ENCODE measurements at places on chromosomes 6 and 20. TPM values are rescaled to one million over a fixed set of nuclear protein-coding genes. Genes with fewer than 3 reads are reported as not detected.

The TM9SF4 gene
- 58.1 TPM for total RNA-seq

The USP49 gene
- 8.2 TPM for total RNA-seq

The LAMA2 gene
- total RNA-seq, result 0.36 TPM

The SLC52A3 gene
- total RNA-seq, result not detected

The ECT2L gene
- not detected for total RNA-seq

The TRDN gene
- not detected for total RNA-seq

The IL20RA gene
- not detected for total RNA-seq

The LPIN3 gene
- total RNA-seq, result not detected

GRCh38 chr6:131917763-131918649, 33.2 kb downstream of the CCN2 start:
- DNase-seq, result no peak

GRCh38 chr6:85537055-85537494, 56.6 kb downstream of the SNX14 start:
- DNase-seq, result no peak

- no peak for DNase-seq
Measured at GRCh38 chr6:55667341-55667740, 88.3 kb upstream of the HMGCLL1 start.

- no peak for DNase-seq
Measured at GRCh38 chr6:39416026-39416425, 93.5 kb upstream of the KCNK16 start.

- no peak for DNase-seq
Measured at GRCh38 chr6:136111831-136112230, 138.3 kb downstream of the MTFR2 start.

DNA sequence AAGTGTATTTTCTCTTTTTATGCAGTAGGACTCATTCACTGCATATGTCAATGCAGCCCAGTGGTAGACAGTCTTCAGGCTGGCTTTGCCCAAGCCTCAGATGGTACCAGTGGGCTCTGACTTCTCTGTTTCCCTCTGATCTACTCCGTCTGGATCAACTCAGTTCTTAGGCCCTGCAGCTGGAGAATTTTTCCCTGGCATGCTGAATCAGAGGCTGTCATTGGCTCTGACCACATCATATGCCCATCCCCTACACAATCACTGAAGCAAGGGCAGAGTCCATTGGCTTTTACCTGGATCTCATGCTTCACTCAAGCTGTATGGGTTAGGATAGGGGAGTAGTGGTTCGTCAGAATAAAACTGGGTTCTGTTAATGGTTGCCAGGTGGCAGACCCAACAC, 57.8 kb downstream of the KIZ start:
- no peak for DNase-seq

DNA sequence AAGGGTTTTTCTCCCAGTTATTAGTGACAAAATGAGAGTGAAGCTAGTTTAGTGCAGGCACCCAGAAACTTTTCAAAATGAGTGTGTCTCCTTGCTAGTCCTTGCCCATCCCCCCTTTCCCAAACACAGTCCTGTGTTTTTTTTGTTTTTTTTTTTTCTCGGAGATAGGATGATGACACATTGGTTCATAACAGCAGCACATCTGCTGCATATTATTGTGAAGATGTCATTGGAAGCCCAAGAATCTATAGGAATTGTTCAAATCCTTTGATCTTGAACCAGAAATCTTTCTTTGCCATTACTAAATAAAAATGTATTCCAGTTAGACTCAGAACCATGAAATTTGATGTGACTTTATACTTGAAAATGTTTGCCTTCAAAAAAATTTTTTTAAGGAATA, 162.4 kb downstream of the FRK start:
- no peak for DNase-seq

DNA sequence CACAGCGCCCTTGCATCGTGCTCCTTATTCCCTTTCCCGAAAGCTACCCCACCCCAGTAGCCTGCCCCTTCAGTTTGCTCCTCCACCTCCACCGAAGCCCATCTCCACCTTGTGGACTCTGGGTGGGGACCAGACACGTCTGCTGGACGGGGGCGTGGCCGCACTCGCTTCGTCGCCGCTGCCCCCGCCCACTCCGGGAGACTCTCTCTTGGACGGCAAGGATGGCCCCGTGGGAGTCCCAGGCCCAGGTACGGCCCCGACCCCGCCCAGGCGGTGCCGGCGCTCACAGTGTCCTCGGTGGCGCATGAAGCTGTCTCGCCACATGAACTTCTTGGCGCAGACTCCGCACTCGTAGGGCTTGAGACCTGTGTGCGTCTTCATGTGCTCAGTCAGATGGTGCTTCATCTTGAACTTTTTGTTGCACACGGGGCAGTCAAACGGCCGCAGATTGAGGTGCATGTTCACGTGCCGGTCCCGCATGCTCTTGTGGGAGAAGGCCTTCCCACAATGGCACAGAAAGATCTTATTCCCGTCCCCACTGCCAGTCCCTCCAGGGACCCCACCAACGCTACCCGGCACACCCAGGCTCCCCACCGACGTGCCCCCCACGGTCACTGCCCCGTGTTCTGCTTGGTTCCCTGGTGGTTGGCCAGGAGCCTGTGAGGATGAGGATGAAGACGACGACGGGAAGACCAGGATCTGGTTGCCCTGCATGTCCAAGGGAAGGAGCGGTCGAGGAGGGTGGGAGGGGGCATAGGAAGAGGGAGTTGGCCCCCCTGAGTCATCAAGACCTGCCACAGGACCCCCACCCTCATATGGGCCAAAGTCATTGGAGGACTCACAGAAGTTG, 1.3 kb upstream of the TAPBP start:
- DNase-seq, result peak; percentile 66

DNA sequence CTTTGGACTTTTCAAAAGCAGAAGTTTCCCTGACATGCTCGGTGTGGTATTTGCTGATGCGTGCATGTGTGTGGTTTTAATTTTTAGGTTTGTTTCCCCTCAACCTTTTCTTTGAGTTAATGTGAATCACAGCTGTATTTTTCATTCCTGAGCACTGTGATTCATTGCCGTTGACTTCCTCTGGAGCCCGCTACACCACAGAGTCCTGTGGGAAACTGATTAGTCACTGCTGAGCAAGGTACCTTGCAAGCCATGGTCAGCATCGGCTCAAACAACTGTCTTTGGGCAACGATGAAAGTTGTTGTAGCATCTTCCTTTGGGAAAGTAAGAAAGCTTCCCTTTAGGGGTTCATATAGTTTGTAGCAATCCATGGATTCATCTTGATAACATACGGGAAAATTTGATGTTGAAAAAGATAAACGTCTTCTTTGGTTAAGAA, 57.5 kb downstream of the RIN2 start:
- DNase-seq, result no peak

GRCh38 chr6:12875051-12875450, 158.5 kb downstream of the PHACTR1 start:
- DNase-seq, result no peak

- DNase-seq, result no peak
Measured at GRCh38 chr6:2630359-2630758, 120.4 kb downstream of the MYLK4 start.

DNA sequence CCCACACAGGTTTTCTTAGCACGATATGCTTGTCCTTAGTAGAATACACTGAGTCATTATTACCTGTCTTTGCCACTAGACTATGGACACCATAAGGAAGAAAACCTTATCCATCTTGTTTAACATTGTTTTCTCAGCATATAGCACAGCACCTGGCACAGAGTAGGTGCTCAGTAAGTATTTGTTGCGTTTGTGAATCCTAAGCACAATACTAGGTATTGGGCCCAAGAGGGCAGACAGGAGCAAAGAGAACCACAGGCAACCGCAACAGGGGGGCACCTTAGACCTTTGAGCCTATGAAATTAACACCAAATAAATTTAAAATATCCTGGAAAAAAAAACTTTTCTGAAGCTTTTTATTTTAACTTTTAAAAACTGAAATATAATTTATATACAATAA, 3.7 kb upstream of the NCOA6 start:
- no peak for DNase-seq

GRCh38 chr6:118810420-118811027, 83.4 kb upstream of the ASF1A start:
- peak; percentile 68 for DNase-seq

- no peak for DNase-seq
Measured at GRCh38 chr6:41707565-41708200, 27.7 kb downstream of the TFEB start.

GRCh38 chr20:36017048-36017951, 48.9 kb downstream of the CNBD2 start:
- no peak for DNase-seq

- DNase-seq, result no peak
Measured at GRCh38 chr6:17450397-17450796, 57.0 kb downstream of the CAP2 start.

DNA sequence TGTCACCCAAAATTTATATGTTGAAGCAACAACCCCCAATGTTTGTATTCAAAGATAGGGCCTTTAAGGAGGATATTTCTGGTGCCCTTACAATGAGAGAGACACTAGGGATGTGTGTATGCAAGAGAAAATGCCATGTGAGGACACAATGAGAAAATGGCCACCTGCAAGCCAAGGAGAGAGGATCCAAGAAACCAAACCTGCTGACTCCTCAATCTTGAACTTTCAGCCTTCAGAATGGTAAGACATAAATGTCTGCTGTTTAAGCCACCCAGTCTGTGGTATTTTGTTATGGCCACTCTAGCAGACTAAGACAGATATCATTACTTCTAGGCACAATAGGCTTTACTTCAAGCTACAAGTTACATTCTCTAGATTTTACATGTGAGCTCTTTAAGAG, 1145.1 kb upstream of the MAP3K7 start:
- DNase-seq, result no peak

DNA sequence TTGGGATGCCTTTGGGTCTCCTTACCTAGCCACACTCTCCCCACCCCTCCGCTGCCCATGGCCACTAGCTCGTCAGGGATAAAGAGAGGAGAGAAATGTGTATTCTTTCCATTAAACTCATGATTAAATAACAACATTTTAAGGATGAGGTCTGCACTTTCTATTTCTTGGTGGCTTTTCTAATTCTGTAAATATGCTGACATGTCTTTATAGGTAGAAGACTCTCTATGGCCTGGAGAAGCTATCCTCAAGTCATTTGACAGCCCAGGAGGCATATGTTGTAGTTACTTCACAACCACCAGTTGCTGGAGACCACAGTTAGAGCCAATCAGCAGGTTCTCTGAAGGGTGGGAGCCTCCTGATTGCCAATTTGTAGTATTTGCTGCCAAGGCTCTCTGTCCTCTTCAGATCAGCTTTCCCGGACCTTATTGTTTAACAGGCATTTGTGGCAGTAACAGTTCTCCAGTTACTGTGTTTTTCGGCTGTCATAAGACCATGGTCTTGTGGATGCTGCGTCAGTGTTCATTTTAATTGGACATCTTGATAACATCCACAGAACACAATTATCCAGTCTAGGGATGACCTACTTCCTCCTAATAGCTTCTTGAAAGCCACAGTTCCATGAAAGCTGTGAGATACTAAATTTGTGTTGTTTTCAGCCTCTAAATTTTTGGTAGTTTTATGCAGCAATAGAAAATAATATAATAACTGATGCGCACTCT, 205.0 kb upstream of the KCNQ5 start:
- DNase-seq, result no peak

DNA sequence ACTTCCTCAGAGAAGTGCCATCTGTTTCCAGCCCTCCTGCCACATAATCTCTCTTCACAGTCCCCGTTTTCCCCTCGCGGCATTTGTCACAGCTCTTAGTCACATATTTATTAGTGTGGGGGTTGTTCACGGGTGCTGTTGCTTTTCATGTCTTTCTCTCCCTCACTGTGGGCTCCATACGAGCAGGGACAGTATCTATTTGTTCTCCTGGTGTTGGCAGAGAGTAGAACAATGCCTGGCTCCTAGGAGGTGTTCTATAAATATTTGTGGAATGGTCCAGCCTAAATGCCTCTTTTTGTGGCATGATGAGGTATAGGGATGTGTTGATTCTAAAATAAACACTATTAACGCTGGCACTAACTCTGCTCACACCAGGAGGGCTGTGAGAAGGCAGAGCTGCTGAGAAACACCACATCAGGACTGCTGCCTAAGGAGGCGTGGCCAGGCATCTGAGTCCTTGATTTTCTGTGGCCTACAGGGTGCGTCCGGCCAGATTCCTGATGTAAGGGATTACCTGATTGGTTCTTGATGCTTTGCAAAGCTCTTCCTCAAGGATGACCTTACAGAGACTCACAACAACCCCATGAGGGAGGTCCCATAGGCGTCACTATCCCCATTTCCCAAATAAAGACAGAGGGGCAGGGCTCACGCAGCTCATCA, 219.8 kb upstream of the ARID1B start:
- no peak for DNase-seq

GRCh38 chr20:10521068-10521831, 86.1 kb downstream of the SLX4IP start:
- DNase-seq, result no peak

DNA sequence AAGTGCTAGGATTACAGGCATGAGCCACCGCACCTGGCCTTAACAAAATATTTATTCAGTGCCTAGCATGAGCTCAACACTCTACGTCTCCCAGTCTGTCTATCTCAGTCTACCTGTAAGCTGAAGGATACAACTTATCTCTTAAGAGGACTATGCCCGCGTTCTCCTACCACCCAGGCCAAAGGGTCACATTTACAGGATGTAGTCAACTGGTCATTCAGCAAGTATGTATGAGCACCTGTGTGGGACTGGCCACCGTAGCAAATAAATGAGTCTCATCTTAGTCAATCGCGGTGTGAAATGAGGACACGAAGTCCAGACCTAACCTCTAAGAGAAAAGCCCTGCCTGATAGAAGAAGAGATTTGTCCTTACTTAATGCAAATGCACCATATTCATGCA, 49.9 kb downstream of the MUC22 start:
- DNase-seq, result no peak

Data from natural killer cell treated with Interleukin-12 subunit alpha and Interleukin-12 subunit beta and Interleukin-15 and Interleukin-18, amount 100 ng/mL, for 72 hours (primary cell).